Activated CD4-positive, alpha-beta memory T cell treated with anti-CD3 and anti-CD28 coated beads, Interleukin-2, amount 10 ng/mL, durations not matched to agents 7 days and 5 days (primary cell): ENCODE measurements at places on chromosomes 7 and 10.

DNA sequence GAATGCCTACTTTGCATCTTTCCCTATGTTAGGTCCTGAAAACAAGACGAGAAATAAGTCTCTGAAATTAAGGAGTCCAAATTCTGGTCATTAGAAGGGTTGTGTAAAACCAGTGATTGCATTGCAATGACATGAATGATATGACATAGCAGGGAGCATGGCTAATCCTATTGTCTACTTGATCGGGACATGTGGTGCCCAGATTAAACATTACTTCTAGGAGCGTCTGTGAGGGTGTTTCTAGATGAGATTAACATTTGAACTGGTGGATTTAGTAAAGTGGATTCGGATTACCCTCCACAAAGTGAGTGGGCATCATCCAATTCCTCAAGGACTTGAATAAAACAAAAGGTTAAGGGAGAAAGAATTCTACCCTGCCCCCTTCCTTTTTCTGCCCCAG, 434.9 kb upstream of the KLF6 start:
- no peak for DNase-seq
- peaks cover 2% of the 10 kb centered on the region for H3K27me3 ChIP-seq
- H3K4me3 ChIP-seq: no peak overlapping the region
- H3K4me1 ChIP-seq: no peaks in the 10 kb centered on the region
- no peaks in the 10 kb centered on the region for H3K36me3 ChIP-seq

- no peak overlapping the region for H3K4me3 ChIP-seq
- H3K4me1 ChIP-seq: no peaks in the 10 kb centered on the region
- no peaks in the 10 kb centered on the region for H3K36me3 ChIP-seq
Measured at GRCh38 chr7:33485747-33486493, 356.6 kb downstream of the BBS9 start.

DNA sequence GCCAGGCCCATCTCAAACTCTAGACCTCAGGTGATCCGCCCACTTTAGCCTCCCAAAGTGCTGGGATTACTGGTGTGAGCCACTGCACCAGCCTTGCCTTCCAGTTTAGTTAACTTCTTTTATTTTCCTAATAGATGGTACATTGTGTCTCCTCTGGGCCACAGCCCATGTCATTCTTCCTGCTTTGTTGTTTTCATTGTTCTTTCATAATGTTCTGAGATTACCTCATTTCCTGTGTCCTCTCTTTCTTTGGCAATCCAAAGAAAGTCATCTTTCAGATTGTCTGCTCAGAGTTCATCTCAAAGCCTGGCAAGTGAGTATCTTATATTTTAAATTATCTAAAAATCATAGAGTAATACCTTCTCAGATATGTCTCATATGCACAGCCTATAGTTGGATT, at the start of gene OLAH:
TSS of gene OLAH (plus strand) at position 270 of the 400 bp plus-strand sequence. CDS start 3,346 bp downstream, outside the sequence.
- peaks cover 33% of the 10 kb centered on the region for H3K4me1 ChIP-seq
- peaks cover 3% of the 10 kb centered on the region for H3K36me3 ChIP-seq
- no peak for DNase-seq
- no peaks in the 10 kb centered on the region for H3K27me3 ChIP-seq
- H3K27ac ChIP-seq: peak within 1 kb of the TSS; percentile 65

GRCh38 chr7:128404886-128405470, 4.8 kb downstream of the IMPDH1 start:
- H3K4me1 ChIP-seq: peaks cover 48% of the 10 kb centered on the region
- no peak for DNase-seq
- H3K4me3 ChIP-seq: peak overlapping the region; percentile 83
- H3K27ac ChIP-seq: no peak overlapping the region
- peaks cover 27% of the 10 kb centered on the region for H3K36me3 ChIP-seq

DNA sequence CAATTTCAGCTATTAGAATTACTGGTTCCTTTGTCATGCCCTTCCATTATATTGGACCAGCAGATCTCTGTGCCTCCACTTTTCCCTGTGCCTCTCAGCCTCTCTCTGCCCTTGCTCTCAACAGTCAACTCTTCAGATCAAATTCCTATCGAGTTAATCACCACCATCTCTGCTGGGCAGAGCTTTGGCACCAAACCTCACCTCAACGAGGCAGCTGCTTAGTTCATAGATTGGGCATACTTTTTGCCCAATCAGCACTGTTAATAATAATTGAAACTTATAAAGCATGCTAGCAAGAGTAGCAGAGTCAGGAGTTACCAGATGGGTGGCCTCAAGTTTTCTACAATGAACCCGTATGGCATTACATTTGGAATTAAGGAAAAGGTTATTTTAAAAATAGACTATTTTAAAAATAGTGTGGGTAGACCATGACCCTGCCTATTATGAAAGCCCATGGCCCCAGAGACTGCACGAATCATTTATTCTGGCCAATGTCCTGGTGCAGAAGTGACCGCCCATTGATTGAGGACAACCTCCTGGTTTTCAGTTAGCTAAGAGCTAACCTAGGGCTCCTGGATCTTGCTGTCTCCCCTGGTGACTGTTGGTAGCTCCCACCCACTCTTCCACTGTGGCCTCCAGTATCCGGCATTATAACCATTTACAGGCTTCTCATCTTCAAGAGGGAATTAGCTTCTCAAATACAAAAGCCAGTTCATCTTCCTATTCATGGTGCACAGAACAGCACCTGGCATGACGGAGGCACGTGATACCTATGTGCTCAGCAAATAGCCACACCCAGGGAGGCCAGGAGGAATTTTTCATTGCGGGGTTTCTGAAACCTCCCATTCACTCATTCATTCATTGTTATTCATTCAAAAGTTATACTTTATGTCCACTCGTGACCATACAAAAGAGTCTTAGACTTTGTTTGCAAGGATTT, 265.4 kb downstream of the INHBA start:
- H3K27me3 ChIP-seq: no peaks in the 10 kb centered on the region
- no peak overlapping the region for H3K27ac ChIP-seq
- H3K4me1 ChIP-seq: no peaks in the 10 kb centered on the region
- H3K4me3 ChIP-seq: no peak overlapping the region
- DNase-seq: no peak

DNA sequence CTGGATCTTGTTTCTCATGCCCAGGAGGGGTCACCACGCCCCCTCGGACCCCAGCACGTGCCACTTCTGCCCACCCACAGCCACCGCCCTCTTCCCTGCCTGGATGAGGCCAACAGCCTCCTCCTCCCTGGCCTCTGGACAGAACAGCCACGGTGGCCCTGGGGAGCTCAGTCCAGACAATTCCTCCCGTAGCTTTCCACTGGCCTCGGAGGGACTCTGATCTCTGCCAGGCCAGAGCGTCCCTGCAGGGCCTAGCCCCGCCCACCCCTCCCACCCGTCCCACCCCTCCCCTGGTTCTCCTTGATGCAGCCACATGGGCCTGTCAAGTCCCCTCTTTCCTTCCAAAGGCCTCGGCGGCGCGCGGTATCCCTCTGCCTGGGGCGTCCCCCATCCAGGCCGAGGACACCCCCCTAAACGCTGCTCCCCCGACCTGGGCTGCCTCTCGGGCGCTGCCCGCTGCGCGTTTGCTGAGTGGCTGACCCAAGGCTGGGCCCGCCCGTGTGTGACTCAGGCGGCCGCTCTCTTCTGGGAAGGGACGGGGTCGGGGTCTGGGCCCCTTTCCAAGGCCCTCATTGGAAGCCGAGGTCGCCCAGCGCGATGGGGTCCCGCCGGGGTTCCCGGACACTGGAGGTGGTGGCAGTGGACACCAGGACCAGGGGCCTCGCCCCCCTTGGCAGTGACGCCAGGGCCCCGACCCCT, 557 bp downstream of the TMEM120A start:
- H3K4me3 ChIP-seq: peak overlapping the region; percentile 69
- no peak for DNase-seq
- peaks cover 43% of the 10 kb centered on the region for H3K4me1 ChIP-seq

DNA sequence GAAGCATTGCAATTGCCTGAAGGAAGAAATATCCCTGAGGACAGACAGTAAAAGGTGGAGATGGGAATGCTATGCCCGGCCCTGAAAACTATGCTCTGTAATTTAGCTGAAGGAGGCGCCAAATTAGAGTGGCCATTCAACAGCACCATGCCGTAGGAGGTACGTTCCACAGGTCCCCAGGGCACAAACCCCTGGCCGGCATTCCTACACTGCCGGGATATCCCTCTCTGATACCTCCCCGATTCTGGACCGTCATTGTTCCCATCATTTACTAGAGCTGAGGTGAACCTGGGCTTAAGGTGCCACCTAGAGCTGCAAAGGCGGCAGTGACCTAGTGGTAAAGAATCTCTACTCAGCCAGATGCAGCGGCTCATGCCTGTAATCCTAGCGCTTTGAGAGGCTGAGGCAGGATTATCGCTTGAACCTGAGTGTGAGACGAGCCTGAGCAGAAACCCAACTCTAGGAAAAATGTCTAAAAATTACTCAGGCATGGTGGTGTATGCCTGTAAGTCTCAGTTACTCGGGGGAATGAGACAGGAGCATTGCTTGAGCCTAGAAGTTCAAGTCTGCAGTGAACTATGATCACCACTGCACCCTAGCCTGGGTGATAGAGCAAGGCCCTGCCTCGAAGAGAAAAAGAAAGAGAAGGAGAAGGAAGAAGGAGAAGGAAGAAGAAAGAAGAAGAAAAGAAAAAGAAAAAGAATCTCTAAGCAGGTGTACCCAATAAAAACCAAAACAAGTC, 53.0 kb upstream of the TNKS2 start:
- H3K4me1 ChIP-seq: no peaks in the 10 kb centered on the region
- H3K27me3 ChIP-seq: peaks cover 30% of the 10 kb centered on the region
- DNase-seq: no peak
- H3K4me3 ChIP-seq: no peak overlapping the region
- H3K36me3 ChIP-seq: no peaks in the 10 kb centered on the region
